ENCODE measurements at places on chromosomes 6 and 20.

DNA sequence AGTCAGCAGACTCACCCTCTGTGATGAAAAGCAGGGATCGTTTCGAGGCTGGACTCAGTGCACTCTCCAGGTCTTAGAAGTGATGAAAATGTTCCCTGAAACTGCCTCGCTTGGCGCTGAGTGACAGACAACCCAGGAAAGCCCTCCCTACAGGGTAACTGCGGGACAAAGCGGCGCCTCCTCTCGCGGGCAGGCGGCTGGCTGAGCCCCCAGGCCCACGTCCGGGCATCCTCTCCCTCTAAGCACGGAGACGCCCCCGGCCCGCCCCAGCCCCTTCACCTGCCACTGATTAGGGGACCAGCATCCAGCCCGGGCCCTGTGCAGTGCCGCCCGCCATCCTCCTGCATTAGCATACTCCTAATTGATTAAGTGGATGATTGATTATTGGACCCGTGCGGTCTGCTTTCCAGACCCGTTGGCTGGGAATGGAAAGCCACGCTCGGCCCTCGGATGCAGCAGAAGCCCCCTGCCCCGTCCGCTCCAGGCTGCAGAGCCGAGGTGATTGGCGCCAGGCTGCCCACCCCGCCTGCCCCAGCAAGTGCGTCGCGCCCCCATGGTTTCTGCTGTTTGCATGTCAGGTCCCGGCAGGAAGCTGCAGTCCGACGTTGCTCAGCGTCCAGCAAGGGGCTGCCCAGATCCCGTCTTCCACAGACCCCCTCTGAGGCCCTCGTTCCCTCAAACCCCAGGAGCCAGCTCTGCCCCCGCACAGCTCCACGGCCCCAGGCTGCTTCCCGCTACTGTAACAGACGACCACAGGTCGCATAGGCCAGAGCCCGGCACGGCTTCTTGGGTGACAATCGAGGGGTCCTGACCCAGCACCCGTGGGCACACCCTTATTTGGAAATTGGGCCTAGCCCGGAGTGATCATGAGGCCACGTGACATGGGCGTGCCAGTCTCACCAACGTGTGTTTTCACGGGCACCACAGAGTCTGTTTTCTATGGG, 131.6 kb downstream of the DLL1 start:
- H3K36me3 ChIP-seq = no peaks in the 10 kb centered on the region
- H3K4me1 ChIP-seq = peaks cover 4% of the 10 kb centered on the region
- H3K4me3 ChIP-seq = no peak overlapping the region
- peaks cover 15% of the 10 kb centered on the region for H3K27me3 ChIP-seq

DNA sequence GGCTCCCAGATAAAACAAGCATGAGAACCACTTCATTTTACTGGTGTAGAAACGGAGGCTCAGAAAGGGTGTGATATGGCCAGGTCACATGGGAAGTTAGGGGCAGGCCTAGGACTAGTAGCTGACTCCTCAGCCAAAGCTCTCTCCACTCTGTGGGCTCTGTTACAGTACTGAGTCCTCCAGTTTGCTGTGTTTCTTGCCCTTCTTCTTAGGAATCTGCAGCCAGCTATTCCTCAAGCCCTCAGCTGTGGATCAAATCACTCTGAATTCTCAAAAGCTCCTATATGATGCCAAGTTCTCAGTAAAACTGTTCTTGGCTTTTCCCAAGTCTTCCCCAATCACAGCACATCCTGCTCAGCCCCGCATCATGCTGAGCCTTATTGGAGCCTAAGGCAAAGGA, 42.5 kb upstream of the ADGRF1 start:
- H3K4me3 ChIP-seq = no peak overlapping the region
- DNase-seq = no peak
- no peaks in the 10 kb centered on the region for H3K27me3 ChIP-seq
- H3K36me3 ChIP-seq = no peaks in the 10 kb centered on the region

- peak; percentile 89 for DNase-seq
- peaks cover 3% of the 10 kb centered on the region for H3K4me1 ChIP-seq
- H3K27ac ChIP-seq = no peak overlapping the region
Measured at GRCh38 chr20:50186151-50186885, 4.3 kb upstream of the CEBPB start.

DNA sequence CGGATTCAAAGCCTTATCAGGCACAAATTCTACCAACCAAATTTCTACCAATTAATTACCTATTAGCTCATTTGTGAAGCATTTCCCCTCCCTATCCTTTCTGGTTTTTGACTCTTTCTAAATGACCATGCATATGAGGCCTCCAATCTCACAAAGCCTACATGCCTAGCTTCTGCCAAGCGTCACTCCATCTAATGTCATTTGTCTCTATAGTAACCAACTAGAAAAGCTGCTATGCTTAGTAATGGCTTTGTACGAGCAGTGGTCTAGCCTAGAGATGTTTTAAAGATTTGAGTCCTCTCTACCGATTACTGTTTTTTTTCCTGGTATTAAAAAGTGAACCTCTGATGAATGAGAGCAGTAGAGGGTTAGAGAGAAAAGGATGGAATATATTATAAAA, 4.8 kb upstream of the ASF1A start:
- peak overlapping the region; percentile 72 for H3K27ac ChIP-seq
- no peak for DNase-seq
- H3K36me3 ChIP-seq = peaks cover 21% of the 10 kb centered on the region
- peak overlapping the region; percentile 17 for H3K4me3 ChIP-seq
- no peaks in the 10 kb centered on the region for H3K27me3 ChIP-seq
- H3K4me1 ChIP-seq = peaks cover 72% of the 10 kb centered on the region

- no peaks in the 10 kb centered on the region for H3K27me3 ChIP-seq
- peak overlapping the region; percentile 48 for H3K4me3 ChIP-seq
- peaks cover 35% of the 10 kb centered on the region for H3K4me1 ChIP-seq
- peak overlapping the region; percentile 92 for H3K27ac ChIP-seq
- DNase-seq = peak; percentile 45
- peaks cover 68% of the 10 kb centered on the region for H3K36me3 ChIP-seq
Measured at GRCh38 chr20:45946149-45946970, 11.9 kb downstream of the PCIF1 start.

DNA sequence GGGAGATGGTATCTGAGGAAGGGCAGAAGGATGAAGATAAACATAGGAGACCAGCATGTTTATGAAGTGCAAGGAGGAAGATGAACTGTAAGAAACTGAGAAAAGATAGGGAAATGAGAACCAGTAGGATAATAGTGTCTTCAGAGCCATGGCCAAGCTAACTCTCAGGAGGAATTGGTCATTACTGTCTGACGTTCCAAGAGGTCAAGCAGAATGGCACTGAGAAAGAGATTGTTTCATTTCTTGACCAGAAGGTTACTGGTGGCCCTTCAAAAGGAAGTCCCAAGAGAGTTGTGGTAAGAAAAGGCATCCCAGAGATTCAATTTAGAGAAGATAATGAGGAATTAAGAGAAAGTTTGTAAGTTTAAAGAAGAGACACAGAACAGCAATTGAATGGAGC, 47.5 kb downstream of the EYA4 start:
- H3K27ac ChIP-seq = no peak overlapping the region
- no peak overlapping the region for H3K4me3 ChIP-seq
- no peaks in the 10 kb centered on the region for H3K36me3 ChIP-seq
- no peaks in the 10 kb centered on the region for H3K4me1 ChIP-seq

- H3K4me1 ChIP-seq = no peaks in the 10 kb centered on the region
- H3K27me3 ChIP-seq = peaks cover 25% of the 10 kb centered on the region
- H3K4me3 ChIP-seq = no peak overlapping the region
- H3K36me3 ChIP-seq = no peaks in the 10 kb centered on the region
- H3K27ac ChIP-seq = no peak overlapping the region
- DNase-seq = no peak
Measured at GRCh38 chr20:46630306-46630705, 21.0 kb downstream of the SLC13A3 start.

DNA sequence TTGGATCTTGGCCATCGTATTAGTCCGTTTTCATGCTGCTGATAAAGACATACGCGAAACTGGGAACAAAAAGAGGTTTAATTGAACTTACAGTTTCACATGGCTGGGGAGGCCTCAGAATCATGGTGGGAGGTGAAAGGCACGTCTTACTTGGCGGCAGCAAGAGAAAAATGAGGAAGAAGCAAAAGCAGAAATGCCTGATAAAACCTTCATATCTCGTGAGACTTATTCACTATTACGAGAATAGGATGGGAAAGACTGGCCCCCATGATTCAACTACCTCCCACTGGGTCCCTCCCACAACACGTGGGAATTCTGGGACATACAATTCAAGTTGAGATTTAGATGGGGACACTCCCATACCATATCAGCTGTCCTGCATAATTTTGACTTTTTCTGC, 20.1 kb upstream of the REPS1 start:
- no peaks in the 10 kb centered on the region for H3K4me1 ChIP-seq
- no peak overlapping the region for H3K27ac ChIP-seq
- H3K4me3 ChIP-seq = no peak overlapping the region
- H3K36me3 ChIP-seq = no peaks in the 10 kb centered on the region
- peaks cover 2% of the 10 kb centered on the region for H3K27me3 ChIP-seq

- peaks cover 37% of the 10 kb centered on the region for H3K36me3 ChIP-seq
- no peak overlapping the region for H3K27ac ChIP-seq
- H3K4me3 ChIP-seq = peak overlapping the region; percentile 87
- peak; percentile 46 for DNase-seq
Measured at GRCh38 chr20:63101781-63102720, 95.3 kb upstream of the BHLHE23 start.

GRCh38 chr6:38193481-38194281, 374.2 kb downstream of the ZFAND3 start:
- peak overlapping the region; percentile 7 for H3K27ac ChIP-seq
- H3K27me3 ChIP-seq = no peaks in the 10 kb centered on the region

GRCh38 chr6:26121141-26122004, 34.1 kb downstream of the HFE start:
- H3K27me3 ChIP-seq = no peaks in the 10 kb centered on the region
- H3K4me1 ChIP-seq = peaks cover 18% of the 10 kb centered on the region
- DNase-seq = no peak
- H3K27ac ChIP-seq = peak overlapping the region; percentile 10

GRCh38 chr20:49594143-49594930, 26.4 kb upstream of the PTGIS start:
- H3K36me3 ChIP-seq = peaks cover 14% of the 10 kb centered on the region
- H3K27me3 ChIP-seq = no peaks in the 10 kb centered on the region
- peak overlapping the region; percentile 60 for H3K27ac ChIP-seq
- H3K4me1 ChIP-seq = peaks cover 68% of the 10 kb centered on the region
- peak overlapping the region; percentile 76 for H3K4me3 ChIP-seq

GRCh38 chr6:30837870-30838269, 46.4 kb upstream of the DDR1 start:
- peaks cover 3% of the 10 kb centered on the region for H3K4me1 ChIP-seq
- H3K36me3 ChIP-seq = peaks cover 3% of the 10 kb centered on the region
- no peak overlapping the region for H3K27ac ChIP-seq
- no peak overlapping the region for H3K4me3 ChIP-seq
- DNase-seq = no peak
- H3K27me3 ChIP-seq = peaks cover 10% of the 10 kb centered on the region

- H3K4me3 ChIP-seq = no peak overlapping the region
- no peak for DNase-seq
- H3K27ac ChIP-seq = no peak overlapping the region
- H3K36me3 ChIP-seq = peaks cover under 1% of the 10 kb centered on the region
- no peaks in the 10 kb centered on the region for H3K27me3 ChIP-seq
- H3K4me1 ChIP-seq = no peaks in the 10 kb centered on the region
Measured at GRCh38 chr6:50585441-50586330, 127.6 kb upstream of the TFAP2D start.

- H3K4me1 ChIP-seq = peaks cover 22% of the 10 kb centered on the region
- H3K27me3 ChIP-seq = no peaks in the 10 kb centered on the region
- no peak overlapping the region for H3K27ac ChIP-seq
- peaks cover 71% of the 10 kb centered on the region for H3K36me3 ChIP-seq
- H3K4me3 ChIP-seq = no peak overlapping the region
- DNase-seq = no peak
Measured at GRCh38 chr6:43359381-43359780, 10.1 kb downstream of the ZNF318 start.

GRCh38 chr6:16651871-16652270, 109.4 kb downstream of the ATXN1 start:
- peak overlapping the region; percentile 72 for H3K27ac ChIP-seq
- H3K4me1 ChIP-seq = peaks cover 43% of the 10 kb centered on the region
- no peaks in the 10 kb centered on the region for H3K27me3 ChIP-seq
- peak overlapping the region; percentile 24 for H3K4me3 ChIP-seq

DNA sequence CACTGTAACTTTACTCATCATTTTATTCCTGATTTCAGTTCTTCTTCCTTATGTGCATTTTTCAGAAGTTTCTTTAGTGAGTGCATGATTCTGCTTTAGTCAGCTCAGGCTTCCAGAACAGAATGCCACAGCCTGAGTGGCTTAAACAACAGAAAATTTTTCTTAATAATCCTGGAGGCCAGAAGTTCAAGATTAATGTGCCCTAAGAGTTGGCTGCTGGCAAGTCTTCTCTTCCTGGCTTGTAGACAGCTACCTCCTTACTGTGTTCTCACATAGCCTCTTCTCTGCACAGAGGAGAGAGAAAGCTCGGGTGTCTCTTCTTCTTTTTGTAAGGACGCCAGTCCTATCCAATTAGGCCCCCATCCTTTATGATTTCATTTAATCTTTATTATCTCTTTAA, 443.1 kb upstream of the RGS17 start:
- no peaks in the 10 kb centered on the region for H3K36me3 ChIP-seq
- no peak overlapping the region for H3K4me3 ChIP-seq
- no peaks in the 10 kb centered on the region for H3K27me3 ChIP-seq
- DNase-seq = no peak
- H3K4me1 ChIP-seq = no peaks in the 10 kb centered on the region
- no peak overlapping the region for H3K27ac ChIP-seq

DNA sequence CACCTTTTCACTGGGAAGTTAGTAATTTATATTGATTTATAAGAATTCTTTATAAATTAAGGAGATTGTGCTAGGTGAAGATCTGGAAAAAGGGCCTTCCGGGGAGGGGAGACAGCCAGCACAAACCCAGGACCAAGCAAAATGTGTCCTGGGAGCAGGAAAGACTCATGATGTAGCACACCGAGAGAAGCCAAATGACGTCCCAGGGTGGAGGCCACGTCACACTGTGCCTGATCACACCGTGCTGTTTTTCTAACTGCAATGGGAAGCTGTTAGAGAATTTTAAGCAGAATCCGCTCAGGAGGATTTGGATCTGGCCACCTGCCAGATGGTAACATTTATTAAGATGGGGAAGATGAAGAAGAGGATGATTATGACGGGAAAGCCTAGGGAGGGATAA, 72.7 kb upstream of the AKAP12 start:
- no peak overlapping the region for H3K4me3 ChIP-seq
- H3K36me3 ChIP-seq = no peaks in the 10 kb centered on the region
- H3K4me1 ChIP-seq = no peaks in the 10 kb centered on the region
- DNase-seq = no peak

DNA sequence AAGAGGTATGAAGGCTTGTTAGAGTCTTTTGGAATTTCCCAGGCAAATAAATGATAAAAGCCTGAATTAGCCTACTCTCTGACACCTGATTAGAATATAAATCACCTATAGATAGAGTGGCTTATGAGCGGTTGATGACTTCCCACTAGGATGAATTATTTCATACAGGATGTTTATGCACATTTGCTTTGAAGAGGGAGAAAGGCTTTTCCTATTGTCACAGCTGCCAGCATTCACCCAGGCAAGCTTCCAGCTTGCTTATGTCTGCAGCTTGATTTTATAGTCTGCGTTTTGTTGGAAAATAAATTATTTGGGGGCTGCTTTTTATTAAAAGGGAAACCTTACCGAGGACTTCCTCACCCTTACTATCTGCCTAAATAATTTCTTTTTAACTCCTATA, 51.3 kb upstream of the EIF2S2 start:
- DNase-seq = no peak
- H3K36me3 ChIP-seq = no peaks in the 10 kb centered on the region
- no peak overlapping the region for H3K4me3 ChIP-seq

All from effector memory CD8-positive, alpha-beta T cell (primary cell).